ENCODE measurements at places on chromosomes 1 and 21. TPM values are rescaled to one million over a fixed set of nuclear protein-coding genes. Genes with fewer than 3 reads are reported as not detected.

DNA sequence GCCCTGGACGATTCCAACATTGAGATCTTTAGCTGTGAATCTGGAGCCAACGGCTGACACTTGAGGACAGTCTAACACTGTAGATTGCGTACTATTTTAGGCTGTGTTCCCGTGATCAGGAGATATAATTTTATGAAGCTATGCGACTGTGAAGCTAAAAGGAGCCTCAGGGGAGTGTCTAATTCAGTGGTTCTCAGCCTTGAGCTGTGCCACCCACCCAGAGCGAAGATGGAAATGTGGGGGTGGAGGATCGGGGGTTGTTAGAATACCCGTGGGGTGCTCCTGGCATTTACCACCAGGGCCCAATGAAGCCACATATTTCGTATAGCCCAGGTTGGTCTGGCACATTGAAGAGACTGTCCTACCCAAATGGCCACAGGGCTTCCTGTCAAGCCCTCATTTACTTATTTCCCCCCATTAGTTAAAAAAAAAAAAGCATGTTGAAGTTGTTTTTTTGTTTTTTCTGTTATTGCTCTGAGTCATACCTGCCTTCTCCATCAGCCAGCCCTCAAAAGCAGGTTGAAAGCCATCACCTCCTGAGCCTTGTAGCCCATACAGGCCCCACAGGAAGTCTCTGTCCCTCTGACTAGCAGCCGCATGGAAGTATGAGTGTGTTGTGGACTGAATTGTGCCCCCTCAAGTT is 141.7 kb downstream of the GALNT2 start:
- no peak for DNase-seq
- no peaks in the 10 kb centered on the region for H3K27me3 ChIP-seq
- peaks cover 7% of the 10 kb centered on the region for H3K36me3 ChIP-seq
- peaks cover 38% of the 10 kb centered on the region for H3K4me1 ChIP-seq

LDLRAD1 gene
- 0.41 TPM for total RNA-seq

GRCh38 chr1:103441342-103441741 is 84.2 kb upstream of the RNPC3 start:
- H3K36me3 ChIP-seq, result no peaks in the 10 kb centered on the region
- no peaks in the 10 kb centered on the region for H3K27me3 ChIP-seq
- H3K4me3 ChIP-seq, result no peak overlapping the region
- H3K27ac ChIP-seq, result no peak overlapping the region

- no peak overlapping the region for H3K4me3 ChIP-seq
- no peaks in the 10 kb centered on the region for H3K27me3 ChIP-seq
- no peak for DNase-seq
Measured at GRCh38 chr1:166353213-166353612, 186.4 kb upstream of the FAM78B start.

DNA sequence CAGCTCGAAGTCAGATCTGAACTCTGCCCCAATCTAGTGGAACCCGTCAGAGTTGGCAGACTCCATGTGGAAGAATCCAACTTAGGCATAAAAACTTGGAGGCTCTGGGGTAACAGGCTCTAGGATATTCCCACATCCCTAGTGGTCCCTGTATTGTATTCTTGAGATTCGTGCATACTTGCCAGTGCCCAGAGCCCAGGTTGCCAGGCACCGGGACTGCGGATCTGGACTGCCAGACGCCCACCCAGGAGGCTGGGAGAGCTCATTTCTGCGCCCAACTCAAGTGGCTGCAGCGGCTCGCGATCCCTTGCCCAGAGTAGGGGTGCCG is 1.1 kb downstream of the GRIK1 start:
- peaks cover 46% of the 10 kb centered on the region for H3K27me3 ChIP-seq
- no peak overlapping the region for H3K27ac ChIP-seq
- no peak overlapping the region for H3K4me3 ChIP-seq
- no peaks in the 10 kb centered on the region for H3K36me3 ChIP-seq
- DNase-seq, result no peak
- H3K4me1 ChIP-seq, result peaks cover 6% of the 10 kb centered on the region

GRCh38 chr1:6497215-6497866 is 5.9 kb upstream of the PLEKHG5 start:
- peaks cover 26% of the 10 kb centered on the region for H3K4me1 ChIP-seq
- H3K27me3 ChIP-seq, result no peaks in the 10 kb centered on the region
- DNase-seq, result no peak
- H3K27ac ChIP-seq, result no peak overlapping the region

DNA sequence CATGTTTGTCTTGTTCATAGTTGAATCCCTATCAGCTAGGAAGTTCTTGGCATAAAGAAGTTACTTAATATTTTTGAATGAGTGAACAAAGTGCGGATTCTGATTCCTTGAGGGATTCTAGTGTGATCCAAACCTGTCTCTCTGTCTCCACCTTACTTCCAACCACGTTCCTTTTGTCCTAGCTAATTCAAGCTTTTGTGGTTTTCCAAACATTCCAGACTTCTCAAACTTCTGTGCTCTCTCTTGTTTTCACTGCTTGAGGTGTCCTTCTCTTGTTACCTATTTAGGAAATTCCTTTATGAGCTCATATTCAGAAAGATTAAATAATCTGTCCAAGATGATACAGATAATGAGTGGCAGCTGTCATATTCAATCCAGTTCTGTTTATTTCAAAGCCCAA is 353.2 kb downstream of the PTBP2 start:
- no peaks in the 10 kb centered on the region for H3K27me3 ChIP-seq
- H3K4me1 ChIP-seq, result no peaks in the 10 kb centered on the region
- H3K27ac ChIP-seq, result no peak overlapping the region
- no peaks in the 10 kb centered on the region for H3K36me3 ChIP-seq

- peak overlapping the region; percentile 99 for H3K4me3 ChIP-seq
- peak overlapping the region; percentile 94 for H3K27ac ChIP-seq
- peaks cover 22% of the 10 kb centered on the region for H3K36me3 ChIP-seq
- H3K4me1 ChIP-seq, result peaks cover 21% of the 10 kb centered on the region
Measured at GRCh38 chr1:40257313-40257687, 736 bp upstream of the ZMPSTE24 start.

DNA sequence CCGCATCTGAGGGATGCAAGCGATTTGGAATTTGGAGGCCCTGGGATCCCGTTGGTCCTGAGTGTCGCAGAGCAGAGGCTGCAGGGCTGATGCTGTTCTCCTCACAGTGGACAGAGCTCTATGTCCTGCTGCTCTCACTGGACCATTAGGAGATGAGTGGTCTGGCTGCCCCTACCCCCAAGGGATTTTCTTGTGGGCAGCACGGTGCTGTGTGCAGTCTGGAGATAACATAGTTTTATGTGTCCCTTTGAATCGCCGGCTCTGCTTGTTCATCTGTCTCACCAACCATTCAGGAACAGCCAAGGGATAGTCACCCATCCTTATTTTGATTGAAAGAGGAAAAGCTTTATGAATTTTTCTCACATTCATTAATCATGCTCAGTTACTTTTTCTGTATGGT is 49.9 kb downstream of the CHRM3 start:
- H3K4me3 ChIP-seq, result no peak overlapping the region
- H3K4me1 ChIP-seq, result no peaks in the 10 kb centered on the region
- no peak overlapping the region for H3K27ac ChIP-seq
- no peak for DNase-seq

LINGO4 gene
- 0.29 TPM for total RNA-seq

RLF gene
- 13.4 TPM for total RNA-seq

DNA sequence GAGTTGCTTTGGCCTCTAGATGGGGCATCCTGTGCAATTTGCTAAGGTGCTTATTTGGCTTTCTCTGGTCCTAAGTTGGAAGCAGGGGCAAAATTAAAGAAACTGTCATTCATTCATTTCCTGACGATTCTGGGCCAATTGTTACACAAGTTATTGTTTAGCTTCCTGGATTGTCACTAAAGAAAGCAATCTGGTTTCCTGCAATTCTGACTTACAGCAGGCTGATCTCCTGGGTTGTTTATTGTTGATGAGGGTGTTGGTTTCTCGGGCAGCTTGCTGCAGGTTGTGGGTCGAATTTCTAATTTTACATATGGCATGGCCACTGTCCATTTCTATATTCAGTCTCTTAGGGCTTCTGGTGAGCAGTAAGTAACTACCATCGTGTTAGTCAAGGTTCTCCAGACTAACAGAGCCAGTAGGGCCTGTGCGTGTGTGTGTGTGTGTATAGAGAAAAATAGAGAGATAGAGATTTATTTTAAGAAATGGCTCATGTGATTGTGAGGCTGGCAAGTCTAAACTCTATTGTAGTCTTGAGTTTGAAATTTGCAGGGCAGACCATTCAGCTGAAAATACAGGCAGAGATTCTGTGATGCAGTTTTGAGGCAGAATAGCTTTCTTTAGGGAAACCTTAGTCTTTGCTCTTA is 30.4 kb downstream of the CTH start:
- H3K4me3 ChIP-seq, result no peak overlapping the region
- H3K4me1 ChIP-seq, result no peaks in the 10 kb centered on the region
- H3K27ac ChIP-seq, result no peak overlapping the region
- H3K27me3 ChIP-seq, result no peaks in the 10 kb centered on the region
- no peak for DNase-seq

DNA sequence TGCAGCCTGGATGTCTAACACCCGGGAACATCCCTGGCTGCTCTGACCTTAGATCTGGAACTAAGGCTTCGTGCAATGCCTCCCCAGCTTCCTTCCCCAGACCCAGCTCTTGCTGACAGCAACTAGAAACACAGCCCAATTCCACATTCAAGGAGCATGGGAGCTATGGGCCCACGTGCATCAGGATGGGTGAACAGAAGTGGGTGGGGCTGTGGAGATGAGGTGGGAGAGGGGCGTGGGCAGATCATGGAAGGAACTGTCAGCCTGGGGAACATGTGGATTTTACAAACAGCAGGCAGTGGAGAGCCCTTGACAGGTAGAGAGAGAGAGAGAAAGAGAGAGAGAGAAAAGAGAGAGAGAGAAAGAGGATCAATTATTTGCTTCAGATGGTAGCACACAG is 231.6 kb downstream of the MATN1 start:
- H3K27me3 ChIP-seq, result no peaks in the 10 kb centered on the region
- no peak overlapping the region for H3K4me3 ChIP-seq
- H3K4me1 ChIP-seq, result no peaks in the 10 kb centered on the region
- DNase-seq, result no peak
- H3K36me3 ChIP-seq, result no peaks in the 10 kb centered on the region
- H3K27ac ChIP-seq, result no peak overlapping the region

DNA sequence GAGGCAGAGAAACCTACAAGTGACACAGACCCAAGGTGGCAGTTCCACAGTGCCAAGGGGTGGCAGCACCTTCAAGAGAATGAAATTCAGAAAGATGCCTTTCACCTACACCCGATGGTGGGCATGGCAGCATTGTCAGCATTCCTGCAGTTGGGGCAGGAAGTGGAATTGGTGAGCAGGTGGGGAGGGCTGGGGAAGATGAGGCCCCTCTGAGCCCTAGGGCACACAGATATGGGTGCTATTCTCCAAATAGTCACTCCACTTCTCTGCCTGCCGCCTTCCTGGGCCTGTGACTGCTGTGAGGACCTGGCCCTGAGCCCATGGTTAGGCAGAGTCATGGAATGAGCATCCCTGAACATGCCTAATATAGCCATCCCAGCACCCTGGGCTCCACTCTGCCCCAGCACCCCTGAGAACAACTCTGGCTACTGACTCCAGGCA is 8.3 kb downstream of the SHISA4 start:
- no peaks in the 10 kb centered on the region for H3K27me3 ChIP-seq
- H3K4me1 ChIP-seq, result no peaks in the 10 kb centered on the region
- peak overlapping the region; percentile 30 for H3K27ac ChIP-seq
- DNase-seq, result no peak

DNA sequence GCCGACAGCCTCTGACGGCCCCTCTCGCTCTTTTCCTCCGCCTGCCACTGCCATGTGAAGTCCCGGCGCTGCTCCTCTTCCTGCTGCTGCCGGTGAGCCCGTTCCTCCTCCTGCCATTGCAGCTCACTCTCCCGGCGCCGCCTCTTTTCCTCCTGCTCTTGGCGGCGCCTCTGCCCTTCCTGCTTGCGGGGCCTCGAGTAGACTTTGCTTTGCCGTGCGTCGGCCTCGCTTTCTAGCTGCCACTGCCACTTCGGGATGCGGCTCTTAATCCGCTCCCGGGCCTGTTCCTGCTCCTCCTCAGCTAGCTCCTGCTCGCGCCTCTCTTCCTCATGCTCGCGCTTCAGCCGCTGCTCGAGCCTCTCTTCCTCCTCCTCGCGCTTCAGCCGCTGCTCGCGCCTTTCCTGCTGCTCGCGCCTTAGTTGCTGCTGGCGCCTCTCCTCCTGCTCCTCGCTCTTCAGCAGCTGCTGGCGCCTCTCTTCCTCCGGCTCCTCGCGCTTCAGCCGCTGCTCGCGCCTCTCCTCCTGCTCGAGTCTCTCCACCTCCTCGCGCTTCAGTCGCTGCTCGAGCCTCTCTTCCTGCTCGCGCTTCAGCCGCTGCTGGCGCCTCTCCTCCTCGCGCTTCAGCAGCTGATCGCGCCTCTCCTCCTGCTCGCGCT is 4.3 kb downstream of the TCHH start:
- H3K4me1 ChIP-seq, result peaks cover 33% of the 10 kb centered on the region
- H3K4me3 ChIP-seq, result peak overlapping the region; percentile 55
- DNase-seq, result peak; percentile 67
- H3K36me3 ChIP-seq, result no peaks in the 10 kb centered on the region

DNA sequence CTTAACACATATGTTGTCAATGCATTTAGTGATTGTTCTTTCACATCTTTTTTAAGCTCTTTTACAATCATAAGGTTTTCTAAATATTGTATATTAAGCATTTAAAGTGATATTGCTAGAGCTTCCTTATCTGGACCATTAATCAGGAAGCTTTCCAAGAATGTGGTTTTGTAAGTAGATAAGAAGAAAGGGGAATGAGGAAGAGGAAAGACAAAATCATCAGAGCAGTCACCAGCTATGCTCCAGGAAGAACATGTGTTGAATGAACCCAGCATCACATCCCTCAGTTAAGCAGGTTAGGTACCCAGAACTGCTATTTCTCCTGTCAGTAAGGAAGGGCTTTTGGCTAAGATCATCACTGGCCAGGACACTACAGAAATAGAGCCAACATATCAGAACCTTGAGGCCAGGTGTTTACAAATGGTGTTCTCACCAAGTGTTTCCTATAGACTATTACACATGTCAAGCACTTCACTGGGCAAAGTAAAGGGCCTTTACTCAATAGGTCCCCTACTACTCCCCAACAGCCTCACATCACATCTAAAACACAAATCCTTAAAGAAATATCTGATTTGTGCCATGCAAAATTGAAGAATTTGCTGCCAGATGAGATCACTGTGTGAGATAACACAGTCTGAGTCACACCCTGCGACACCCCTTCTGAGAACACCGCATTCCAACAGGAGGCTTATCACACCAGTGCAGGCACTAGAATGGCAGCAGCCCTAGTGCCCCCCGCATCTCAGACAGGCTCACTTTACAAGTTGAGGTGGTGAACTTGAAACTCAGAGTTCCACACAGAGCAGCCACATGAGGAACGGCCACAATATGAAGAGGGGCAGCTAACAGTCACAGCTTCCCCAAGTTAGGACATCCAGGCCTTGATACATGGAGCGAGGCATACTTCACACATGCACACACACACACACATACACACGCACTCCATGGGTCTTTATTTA is 1.8 kb upstream of the SPRR2A start:
- DNase-seq, result no peak
- H3K4me1 ChIP-seq, result no peaks in the 10 kb centered on the region
- H3K27me3 ChIP-seq, result no peaks in the 10 kb centered on the region
- H3K27ac ChIP-seq, result no peak overlapping the region
- no peaks in the 10 kb centered on the region for H3K36me3 ChIP-seq

PLCH2 gene
- total RNA-seq, result 2.4 TPM

CLEC20A gene
- total RNA-seq, result not detected

PCAT6 gene
- 0.81 TPM for total RNA-seq

TMEM125 gene
- 188 TPM for total RNA-seq
